ENCODE measurements at places on chromosomes 11 and 22.

DNA sequence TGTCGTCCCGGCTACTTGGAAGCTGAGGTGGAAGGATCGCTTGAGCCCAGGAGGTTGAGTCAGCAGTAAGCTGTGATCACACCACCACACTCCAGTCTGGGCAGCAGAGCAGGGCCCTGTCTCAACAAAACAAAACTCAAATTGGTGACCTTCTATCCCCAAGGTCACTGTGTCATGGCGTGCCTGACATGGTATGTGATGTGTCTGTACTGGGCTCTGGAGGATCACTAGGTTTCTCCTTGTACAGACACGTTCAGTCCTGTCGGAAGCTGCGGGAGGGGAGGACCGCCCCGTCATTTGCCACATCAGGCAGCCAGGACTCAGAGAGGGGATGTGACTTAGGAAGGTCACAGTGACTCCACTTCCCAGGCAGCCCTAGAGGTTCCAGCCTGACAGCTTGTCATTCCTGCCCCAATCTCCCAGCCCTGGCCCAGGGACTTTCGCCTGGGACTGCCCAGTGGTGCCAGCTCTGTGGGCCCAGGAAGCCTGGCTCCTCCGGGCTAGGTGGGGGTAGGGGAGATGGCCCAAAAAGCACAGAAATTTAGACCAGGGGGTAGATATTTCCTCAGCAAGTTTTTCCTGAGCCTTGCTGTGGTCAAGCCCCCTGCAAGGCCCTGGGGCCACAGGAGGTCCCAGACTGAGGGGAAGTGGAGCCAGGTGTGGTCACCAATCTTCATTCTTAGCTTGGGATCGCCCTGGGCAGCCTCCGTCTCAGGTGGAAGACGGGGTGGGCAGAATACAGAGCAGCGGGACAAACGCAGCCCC, 53.2 kb downstream of the TRIOBP start:
- DNase-seq, result no peak

- DNase-seq, result no peak
Observed at GRCh38 chr11:134592391-134592990, 180.4 kb upstream of the B3GAT1 start.

DNA sequence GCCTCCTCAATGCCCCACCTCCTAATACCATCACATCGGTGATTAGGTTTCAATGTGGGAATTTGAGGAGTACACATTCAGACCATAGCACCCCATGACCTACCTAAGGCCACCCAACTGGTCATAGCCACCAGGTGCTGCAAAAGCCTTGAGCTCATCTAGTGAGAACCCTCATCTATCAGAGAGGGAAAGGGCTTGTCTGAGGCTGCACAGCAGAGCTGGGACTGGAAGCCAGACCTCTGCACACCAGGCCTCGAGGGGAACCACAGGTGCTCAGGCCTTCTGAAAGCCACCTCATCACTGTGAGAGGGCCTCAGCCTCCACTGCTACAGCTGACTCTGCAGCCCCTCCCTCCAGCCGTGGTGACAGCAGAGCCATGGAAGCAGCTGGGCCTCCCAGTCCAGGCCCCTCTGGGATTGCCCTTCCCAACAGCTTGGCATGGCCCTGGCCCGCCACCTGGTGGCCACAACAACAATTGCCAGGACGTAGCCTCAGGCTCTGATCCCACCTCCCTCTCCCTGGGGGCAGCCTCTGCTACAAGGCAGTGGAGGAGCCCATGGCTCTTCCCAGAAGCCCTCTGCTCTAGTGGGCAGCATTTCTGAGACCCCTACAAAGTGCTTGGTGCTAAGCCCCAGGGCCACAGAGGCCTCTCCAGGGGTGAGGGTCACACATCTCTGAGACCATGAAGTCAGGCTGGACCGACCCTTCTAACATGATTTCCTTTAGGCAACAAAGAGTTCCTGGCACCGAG, 41.0 kb upstream of the PRDM11 start:
- peak; percentile 18 for DNase-seq

DNA sequence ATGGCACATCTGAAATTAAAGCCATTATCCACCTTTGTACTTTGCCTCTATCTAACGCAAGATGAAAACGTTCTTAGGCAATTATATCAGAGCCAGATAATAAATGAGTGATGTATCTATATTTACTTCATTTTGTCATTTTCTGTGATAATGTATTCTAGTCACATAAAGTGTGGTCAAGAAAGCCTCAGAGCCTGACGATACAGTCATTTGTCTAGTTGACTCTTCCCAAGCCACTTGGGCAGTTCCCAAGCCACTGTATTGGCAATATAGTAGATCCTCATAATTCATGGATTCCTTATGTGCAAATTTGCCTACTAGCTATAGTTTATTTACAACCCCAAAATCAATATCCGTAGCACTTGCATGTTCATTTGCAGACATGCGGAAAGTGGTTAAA, 7.8 kb downstream of the HOATZ start:
- DNase-seq, result no peak

- no peak for DNase-seq
Observed at GRCh38 chr11:1295591-1295990, 13.8 kb downstream of the TOLLIP start.

GRCh38 chr11:72782081-72782920, 11.5 kb downstream of the STARD10 start:
- no peak for DNase-seq

- no peak for DNase-seq
Observed at GRCh38 chr11:98411777-98412176, 609.0 kb upstream of the CNTN5 start.

DNA sequence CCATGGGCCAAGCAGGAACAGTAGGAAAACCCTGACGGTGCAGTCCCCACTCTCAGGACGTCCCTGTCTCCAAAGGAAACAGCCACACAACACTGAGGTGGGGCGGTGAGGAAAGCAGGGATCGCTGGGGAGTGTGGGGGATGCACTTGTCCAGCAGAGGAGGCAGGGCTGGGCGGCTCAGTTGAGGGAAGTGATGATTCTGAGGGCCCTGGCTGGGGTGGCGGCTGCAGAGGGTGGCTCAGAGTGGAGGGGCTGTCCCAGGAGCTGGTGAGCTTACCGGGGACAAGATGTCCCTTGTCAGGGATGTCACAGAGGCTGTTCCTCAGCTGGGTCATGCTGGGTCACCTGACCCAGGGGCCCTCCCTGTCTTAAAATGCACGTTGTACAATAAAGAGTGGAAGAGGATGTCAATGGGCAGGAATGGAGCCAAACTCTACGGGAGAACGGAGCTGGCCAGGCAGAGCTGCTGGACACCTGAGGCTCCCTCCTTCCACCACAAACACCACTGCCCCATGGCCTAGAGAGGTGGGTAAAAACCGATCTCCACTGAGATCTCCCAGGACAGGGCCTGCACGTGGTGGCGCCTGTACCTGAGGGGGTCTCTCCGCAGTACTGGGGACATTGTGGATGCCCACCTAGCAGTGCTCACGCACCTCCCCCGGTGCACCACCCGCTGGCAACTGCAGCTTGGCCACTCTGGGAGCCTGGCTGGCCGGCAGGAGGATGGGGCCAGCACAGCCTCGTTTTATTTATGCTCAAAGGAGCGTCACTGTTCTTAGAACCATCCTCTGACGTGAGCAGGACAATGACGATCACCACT, 9.7 kb upstream of the EFCAB6 start:
- no peak for DNase-seq

- DNase-seq, result no peak
Observed at GRCh38 chr11:8683115-8683807, 669 bp downstream of the RPL27A start.

DNA sequence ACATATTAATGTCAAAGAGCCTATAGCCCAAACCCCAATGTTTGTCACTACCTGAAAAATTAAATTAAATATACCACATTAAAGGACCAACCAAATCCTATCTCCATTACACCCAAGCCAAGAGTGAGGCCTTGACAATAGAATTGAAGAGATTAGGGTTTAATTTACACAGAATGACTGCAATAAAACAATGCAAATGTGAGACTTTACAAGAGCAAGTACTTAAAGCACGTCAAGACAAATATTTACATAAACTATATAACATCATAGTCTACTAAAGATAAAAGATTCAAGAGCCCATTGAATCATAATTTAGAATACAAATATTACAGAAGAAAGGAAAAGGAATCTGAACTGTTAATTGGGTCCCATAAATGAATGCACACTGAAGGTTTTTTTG, 85.6 kb downstream of the CADM1 start:
- no peak for DNase-seq

DNA sequence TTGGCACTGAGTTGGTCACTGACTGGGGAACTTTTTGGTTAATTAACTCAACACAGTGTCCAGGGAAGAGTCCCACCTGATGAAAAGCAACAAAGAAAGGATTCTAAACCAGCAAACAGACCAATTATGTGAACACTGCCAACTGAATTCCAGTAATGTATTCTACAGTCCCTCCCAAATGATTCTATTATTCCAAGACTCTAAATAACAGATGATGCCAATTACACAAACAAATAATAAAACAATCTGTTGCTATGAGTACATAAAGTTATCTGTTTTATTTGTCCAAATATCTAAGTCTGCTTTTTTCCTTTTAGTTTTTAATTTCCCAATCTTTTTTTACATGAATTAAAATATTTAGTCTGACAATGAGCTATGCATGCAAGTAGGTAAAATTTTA, 98.3 kb upstream of the TP53AIP1 start:
- DNase-seq, result no peak

GRCh38 chr11:21556926-21557325, 636.0 kb upstream of the ANO5 start:
- DNase-seq, result no peak

GRCh38 chr22:44495629-44496028, 2.4 kb downstream of the RTL6 start:
- DNase-seq, result no peak

- DNase-seq, result no peak
Observed at GRCh38 chr11:7893796-7894195, 37.3 kb downstream of the OR10A6 start.

- no peak for DNase-seq
Observed at GRCh38 chr22:48710410-48710809, 1117.3 kb downstream of the BRD1 start.

- no peak for DNase-seq
Observed at GRCh38 chr22:29855611-29856181, 17.6 kb upstream of the ASCC2 start.

DNA sequence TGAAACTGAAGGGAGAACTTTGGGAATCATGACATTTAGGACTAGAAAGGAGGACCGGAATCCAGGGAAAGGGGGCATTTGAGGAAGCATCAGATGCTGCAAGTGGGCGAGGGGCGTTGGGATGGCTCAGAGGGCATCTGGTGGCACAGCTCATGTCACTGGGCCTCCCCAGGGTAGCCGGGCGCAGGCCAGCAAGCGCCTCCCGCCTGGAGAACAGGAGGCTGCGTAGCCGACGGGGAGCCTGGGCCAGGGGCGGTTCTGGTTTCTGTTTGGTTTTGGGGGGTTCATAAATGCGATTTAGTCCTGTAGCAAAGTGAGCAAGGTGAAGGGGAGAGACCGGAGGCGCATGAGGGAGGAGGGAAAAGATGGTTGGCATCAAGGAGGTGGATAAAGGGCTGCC, 443 bp upstream of the ST14 start:
- DNase-seq, result no peak

GRCh38 chr11:56396047-56396446, 16.4 kb upstream of the OR5AL1 start:
- DNase-seq, result no peak

DNA sequence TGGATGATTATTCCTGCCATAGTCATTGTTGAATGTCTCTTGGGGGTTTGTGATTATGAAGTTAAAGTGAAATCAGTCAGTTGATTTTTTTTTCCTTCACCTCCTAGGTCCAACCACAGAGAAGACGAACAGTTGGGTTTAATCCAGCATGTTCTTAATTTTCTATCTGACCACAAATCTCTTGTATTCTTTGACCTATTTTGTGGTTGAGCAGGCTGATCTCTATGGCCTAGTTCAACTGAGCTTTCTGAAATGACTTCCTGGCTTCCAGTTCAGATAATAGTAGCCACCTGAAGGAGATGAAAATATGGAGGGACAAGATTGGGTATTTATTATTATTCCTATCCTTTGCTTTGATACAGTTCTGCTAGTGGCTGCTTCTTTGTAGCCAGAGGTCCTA, 5.2 kb upstream of the OR56A5 start:
- DNase-seq, result no peak

GRCh38 chr11:57619331-57619730, 21.8 kb downstream of the SERPING1 start:
- no peak for DNase-seq

GRCh38 chr22:47209040-47209514, 446.6 kb downstream of the TBC1D22A start:
- no peak for DNase-seq

DNA sequence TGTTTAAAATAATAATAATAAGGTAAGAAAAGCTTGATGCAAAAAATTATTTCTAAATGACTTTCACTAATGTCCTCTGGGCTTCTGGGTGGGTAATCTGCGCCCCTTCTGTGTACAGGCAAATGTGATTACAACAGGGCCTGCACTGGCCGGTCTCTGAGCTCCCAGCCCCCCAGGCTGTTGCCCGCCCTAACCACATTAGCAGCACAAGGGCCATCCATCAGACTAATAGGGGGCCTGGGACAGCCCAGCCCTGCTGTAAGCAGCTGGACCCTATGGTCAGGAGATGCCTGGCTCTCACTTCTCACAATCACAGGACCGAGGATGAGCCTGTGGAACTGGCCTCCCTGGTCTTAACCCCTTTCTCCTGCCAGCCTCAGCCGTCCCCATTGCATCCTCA, 388.4 kb downstream of the BUD13 start:
- DNase-seq, result no peak

- DNase-seq, result no peak
Observed at GRCh38 chr22:37559521-37559900, 769 bp upstream of the CDC42EP1 start.

GRCh38 chr11:105789579-105790420, 179.9 kb downstream of the GRIA4 start:
- no peak for DNase-seq

GRCh38 chr11:84035645-84036044, 749.5 kb upstream of the CCDC90B start:
- no peak for DNase-seq

- DNase-seq, result no peak
Observed at GRCh38 chr11:18471995-18472394, 16.3 kb downstream of the LDHAL6A start.

DNA sequence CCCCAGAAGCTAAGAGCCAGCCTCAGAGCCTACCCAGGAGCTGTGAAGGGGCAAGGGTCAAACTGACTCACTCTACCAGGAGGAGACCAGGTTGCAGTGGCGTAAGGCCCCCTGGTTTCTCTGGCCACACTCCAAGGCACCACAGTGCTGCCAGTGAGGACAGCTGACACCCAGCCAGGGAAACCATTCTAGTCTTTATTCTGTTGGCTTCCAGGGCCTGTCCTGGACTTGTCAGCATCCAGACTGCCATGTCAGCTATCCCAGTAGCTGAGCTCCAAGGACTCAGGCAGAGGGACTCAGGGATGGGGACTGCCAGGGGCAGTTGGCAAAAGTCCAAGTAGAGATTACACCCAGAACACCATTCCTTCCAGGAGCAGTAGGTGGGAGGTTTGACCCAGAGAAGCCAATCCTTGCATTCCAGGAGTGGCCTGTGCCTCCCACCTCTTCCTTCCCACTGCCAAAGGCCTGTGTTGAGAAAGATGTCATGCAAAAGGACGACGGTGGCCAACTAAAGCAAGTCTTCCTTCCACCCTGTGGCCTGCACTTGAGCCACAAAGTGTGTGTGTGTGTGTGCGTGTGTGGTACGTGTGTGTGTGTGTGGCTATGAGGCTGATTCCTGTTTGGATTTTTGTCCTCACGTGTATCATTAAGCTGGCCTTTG, 3.6 kb upstream of the MAPK8IP1 start:
- no peak for DNase-seq

- DNase-seq, result no peak
Observed at GRCh38 chr11:126595560-126595959, 240.1 kb downstream of the ST3GAL4 start.

- no peak for DNase-seq
Observed at GRCh38 chr11:68137833-68138232, 16.6 kb upstream of the CHKA start.

GRCh38 chr11:19846654-19847305, 134.1 kb downstream of the NAV2 start:
- DNase-seq, result no peak
